ENCODE measurements at places on chromosomes 2 and 18. TPM values are rescaled to one million over a fixed set of nuclear protein-coding genes. Genes with fewer than 3 reads are reported as not detected.

The C2orf80 gene
- not detected for total RNA-seq

The CHRND gene
- total RNA-seq: 0.10 TPM

The SPAST gene
- total RNA-seq: 41.5 TPM

The HOXD1 gene
- 10.4 TPM for total RNA-seq

The PCGF1 gene
- 14.2 TPM for total RNA-seq

The ANXA4 gene
- 237 TPM for total RNA-seq

The HS6ST1 gene
- 68.4 TPM for total RNA-seq

- DNase-seq: no peak
Measured at GRCh38 chr2:10781746-10782145, 30.8 kb downstream of the PDIA6 start.

DNA sequence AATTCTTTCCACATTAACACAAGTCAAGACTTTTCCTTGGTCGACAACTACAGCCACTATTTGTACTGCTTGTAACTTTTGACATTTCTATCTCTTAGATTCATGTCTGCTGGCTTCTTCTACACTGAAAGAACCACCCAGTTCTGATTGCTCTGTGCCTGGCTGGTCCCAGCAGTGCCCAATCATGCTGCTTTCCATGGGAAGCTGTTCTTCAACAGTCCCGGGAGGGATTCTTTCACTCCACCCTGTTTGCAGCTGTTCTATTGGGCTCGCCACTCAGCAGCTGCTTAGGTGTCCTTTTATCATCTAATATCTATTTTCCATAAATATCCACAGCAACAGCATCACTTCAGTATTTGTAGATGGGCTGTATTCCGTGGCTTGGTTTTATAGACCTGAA, 471.1 kb upstream of the SMIM21 start:
- DNase-seq: no peak

DNA sequence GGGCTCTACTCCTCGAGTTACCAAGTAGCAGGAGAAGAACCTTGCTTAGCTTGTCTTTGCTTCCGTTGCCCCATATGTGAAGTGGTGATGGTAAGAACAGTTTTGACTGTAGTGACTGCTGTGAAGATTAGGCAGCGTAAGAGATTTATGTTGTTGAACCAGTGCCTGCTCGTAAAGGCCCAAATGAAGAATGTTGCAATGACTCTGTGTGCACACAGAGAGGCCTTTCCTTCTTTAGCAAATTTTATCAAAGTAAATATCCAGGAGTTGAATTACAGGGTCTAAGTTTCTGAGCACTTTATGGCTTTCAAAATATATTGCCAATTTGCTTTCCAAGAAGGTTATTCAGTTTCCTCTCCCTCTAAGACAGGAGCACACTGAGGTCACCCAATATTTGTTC, 14.5 kb downstream of the NTSR2 start:
- no peak for DNase-seq

DNA sequence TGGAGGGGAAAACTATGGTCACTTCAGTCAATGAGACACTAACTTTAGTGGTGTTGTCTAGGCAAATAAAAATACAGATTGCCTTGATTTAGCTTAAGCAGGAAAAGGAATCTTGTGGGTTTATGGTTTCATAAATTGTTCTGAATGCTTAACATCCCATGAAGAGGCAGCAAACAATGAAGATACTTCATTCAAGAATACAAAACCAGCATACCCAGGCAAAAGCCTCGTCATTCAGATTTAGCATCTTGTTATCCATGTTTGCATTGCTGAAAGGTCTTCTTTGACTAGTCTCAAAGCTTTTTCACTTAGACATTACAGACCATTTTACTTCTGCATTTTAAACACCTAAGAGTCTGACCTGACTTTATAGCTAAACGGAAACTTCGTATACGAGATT, 272.7 kb upstream of the FSHR start:
- no peak for DNase-seq

DNA sequence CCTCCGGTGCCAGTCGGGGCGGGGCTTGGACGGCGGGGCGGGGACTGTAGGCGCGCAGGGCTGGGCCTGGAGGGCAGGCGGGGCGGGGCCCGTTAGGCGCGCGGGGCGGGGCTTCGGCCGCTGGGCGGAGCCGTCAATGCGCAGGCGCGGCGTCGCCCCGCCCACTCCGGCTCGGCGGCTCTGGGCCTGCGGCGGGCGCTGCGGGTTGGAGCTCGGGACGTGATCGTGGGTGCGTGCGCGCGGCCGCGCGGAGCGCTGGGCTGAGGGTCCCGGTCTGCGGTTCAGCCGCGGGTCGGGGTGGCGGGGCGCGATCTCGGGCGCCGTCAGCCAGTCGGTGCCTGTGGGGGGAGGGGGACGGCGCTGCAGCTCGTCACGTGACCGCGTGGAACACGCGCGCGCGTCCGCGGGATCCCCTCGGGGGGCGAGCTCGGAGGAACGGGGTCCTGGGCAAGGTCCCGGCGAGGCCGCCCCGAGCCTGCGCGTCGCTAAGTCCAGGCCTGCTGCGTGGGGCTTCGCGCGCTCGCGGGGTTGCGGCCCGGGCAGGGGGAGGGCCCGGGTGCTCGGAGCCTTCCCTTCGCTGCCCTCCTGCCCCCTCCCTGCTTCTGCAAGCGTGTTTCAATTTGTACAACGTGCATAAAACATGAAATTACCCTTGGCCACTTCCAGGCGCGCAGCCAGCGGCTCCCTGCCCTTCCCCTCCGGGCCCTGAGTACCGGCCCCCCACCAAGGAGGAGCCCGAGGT, at the start of gene D2HGDH:
D2HGDH (plus strand) TSS at position 164 of the 742 bp plus-strand sequence. CDS start 595 bp downstream, outside the sequence.
- peak; percentile 80 for DNase-seq

- no peak for DNase-seq
Measured at GRCh38 chr2:42762823-42763804, 821 bp downstream of the OXER1 start.

- DNase-seq: no peak
Measured at GRCh38 chr2:204090021-204090420, 153.5 kb downstream of the ICOS start.

GRCh38 chr18:69002233-69002632, 204.4 kb downstream of the CCDC102B start:
- peak; percentile 1 for DNase-seq

GRCh38 chr2:18950361-18950851, 361.0 kb upstream of the NT5C1B start:
- DNase-seq: no peak

- no peak for DNase-seq
Measured at GRCh38 chr2:223041527-223042109, 10.4 kb upstream of the KCNE4 start.

DNA sequence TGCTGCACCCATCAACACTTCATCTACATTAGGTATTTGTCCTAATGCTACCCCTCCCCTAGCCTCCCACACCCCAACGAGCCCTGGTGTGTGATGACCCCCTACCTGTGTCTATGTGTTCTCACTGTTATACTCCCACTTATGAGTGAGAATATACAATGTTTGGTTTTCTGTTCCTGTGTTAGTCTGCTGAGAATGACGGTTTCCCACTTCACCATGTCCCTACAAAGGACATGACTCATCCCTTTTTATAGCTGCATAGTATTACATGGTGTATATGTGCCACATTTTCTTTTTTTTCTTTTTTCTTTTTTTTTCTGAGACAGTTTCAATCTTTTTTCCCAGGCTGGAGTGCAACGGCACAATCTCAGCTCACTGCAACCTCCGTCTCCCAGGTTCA, 284.1 kb upstream of the CYP26B1 start:
- no peak for DNase-seq

GRCh38 chr2:109255654-109256053, 126.6 kb downstream of the SH3RF3 start:
- no peak for DNase-seq
